Dermis microvascular lymphatic vessel endothelial cell (primary cell): ENCODE measurements at places on chromosomes 16 and 17. TPM values are rescaled to one million over a fixed set of nuclear protein-coding genes. Genes with fewer than 3 reads are reported as not detected.

RAB26 gene
- total RNA-seq, result 0.51 and 0.77 TPM in 2 replicates

GRCh38 chr17:14745541-14745940 lies 444.7 kb downstream of the HS3ST3B1 start:
- no peak for DNase-seq

TPSD1 gene
- total RNA-seq, result not detected in 2 replicates

DNA sequence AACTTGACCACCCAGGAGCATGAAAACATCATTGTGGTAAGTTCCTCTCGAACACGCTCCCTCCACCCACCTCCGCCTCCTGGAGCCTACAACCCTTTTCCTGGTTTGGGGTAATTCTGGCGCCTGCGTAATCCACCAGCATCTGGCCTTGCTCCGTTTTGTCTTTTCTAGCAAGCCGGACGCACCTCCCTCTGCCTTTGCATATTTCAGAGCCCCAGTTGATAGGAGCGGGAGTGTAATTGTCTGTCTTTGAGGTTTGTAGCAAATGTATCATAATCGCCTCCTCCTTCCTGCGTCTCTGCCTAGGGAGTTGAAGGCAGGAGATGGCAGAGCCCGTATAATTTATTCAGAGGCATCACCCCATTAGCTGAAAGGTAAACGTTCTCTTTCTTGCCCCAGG lies 121.3 kb upstream of the PLCG2 start:
- no peak for DNase-seq

EFNB3 gene
- 0.13 and 1.1 TPM in 2 replicates for total RNA-seq

DNA sequence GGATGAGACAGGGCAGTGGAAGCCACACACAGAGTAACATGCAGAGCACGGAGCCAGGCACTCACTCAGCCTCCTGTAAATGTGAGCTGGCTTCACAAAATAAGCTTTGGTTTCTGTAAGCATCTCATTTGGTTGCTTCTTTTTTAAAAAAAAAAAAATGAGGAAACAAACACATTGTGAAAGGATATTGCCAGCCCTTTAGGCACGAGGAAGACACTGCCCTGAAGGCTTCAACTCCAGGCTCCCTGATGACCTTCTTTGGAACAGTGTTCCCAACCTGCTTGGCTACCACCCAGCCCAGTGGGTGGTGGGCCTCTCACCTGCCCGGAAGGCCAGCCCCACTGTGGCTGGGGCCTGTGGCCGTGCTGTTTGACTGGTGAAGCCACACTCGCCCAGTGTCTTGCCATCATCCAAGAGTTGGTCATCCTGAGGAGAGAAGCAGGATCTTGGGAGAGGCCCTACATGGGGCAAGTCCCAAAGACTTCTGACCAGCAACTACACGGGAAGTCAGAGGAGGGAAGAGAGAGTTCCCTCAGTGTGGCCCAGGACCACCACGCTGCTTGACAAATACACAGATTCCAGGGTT lies 1.9 kb downstream of the ELOB start:
- DNase-seq, result no peak

GRCh38 chr16:79168321-79168720 lies 432.2 kb downstream of the MAF start:
- DNase-seq, result no peak
